EL (cell line): ENCODE measurements at places on chromosomes 13 and 19.

- DNase-seq: peak; percentile 93
Observed at GRCh38 chr19:46863818-46864629, 3.2 kb downstream of the ARHGAP35 start.

DNA sequence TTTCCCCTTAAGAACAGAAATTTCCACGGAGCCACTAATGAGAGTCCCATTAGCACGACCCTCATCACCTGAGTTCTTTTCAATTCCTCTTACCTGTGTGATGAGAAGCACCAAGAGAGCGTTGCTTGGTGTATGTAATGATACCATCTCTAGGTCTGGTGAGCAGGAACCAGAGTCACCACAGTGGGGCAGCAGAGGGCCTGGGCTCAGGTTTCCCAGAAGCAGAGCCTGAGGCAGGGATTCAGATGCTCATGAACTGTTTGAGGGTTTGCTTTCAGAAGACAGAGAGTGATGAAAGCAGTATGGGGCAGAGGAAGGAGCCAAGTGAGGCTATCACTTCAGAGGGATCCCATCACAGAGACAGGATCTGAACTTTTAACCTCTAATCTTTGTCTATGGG, 3.1 kb upstream of the PTPRH start:
- DNase-seq: no peak

DNA sequence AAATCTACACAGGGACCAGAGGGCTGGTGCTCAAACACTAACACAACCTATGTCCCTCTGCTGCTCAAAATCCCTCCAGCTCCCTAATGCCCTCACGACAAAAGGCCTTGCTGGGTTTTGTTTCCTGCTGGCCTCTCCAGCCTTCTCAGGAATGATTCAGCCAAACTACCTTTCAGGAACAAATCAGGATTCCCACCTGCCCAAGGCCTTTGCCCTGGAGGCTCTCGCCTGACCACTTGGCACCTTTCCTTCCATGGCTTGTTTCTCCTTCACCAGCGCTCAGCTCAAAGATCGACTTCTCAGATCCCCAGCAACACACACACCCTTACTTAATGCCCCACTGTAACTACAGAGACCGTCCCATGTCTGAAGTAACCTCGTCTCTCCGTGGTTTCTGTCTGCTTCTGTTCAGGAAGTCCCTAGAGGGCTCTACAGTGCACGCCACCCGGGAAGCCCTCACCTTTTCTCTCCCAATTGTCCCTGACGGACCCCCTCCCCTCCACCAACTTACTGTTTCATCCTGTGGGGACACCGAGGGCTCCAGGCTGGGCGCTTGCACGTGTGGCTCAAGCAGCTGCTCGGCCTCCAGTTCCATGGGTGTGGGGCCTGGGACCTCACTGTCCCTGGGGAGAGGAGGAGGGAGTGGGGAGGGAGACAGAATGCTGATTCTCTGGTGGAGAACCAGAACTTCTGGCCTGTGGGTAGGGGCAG, 3.2 kb upstream of the SIX5 start:
- no peak for DNase-seq

DNA sequence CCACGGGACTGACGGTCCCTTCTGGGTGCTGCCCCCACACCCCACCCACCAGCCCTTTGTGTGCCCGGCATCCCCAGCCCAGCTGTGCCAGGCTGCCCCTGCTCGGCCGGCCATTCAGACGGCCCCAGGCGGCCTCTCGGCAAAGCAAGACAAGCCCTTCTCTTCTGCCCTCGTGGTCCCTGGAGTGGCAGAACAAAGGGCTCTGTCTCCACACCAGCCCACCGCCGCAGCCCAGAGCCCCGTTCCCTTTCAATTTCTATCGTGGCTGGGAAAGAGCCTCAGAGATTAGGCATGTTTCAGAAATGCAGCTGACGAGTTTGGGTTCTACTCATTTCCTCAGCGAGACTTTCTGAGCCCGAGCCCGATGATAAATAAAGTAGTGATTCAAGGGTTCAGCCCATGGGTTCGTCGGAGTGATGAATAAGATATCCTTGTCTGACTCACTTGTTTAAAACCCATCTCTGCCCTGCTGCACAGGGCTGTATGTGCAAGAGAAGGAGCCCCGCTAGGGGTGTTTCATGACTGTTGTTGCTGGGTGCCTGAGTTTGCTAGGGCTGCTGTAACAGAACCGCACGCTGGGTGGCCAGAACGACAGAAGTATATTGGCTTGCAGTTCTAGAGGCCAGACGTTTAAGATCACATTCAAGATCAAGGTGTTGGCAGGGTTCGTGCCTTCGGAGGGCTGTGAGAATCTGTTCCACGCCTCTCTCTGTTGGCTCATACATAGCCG, 4.3 kb downstream of the MYO9B start:
- DNase-seq: peak; percentile 99

DNA sequence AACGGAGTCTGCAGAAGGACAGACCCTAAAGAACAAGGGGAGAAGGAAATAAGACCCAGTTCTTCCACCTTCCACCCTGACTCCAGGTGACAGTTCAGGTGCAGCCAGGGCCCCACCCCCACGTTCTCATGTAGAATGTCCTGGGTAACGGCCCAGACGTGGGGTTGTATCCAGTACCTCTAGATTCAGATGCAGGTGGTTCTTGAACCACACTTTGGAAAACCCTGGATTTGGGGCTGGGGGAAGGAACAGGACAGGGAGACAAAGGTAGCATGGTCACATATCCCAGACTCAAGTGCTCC, 2.2 kb downstream of the DMPK start:
- no peak for DNase-seq

DNA sequence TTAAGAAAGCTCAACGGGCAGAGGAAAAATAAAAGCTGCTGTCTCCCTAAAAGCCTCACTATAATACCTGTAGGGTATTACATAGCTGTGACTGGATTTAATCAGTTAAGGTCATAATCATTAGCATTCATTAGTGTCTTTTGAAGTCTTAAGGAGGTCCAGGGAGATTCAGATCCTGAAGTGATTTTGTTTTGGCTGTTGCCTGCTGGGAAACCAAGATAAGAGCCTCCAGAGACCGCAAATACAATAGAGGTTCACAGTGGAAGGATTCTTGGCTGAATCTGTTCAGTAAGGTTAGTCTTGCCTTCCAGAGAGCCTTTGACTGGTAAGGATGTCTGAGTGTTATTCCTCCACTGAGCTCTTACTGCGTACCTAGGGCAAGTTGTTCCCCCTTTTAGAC, 54.0 kb upstream of the TNFRSF19 start:
- DNase-seq: no peak

GRCh38 chr19:495402-496111, 729 bp upstream of the MADCAM1 start:
- peak; percentile 36 for DNase-seq

- DNase-seq: no peak
Observed at GRCh38 chr19:35403116-35403760, 32.4 kb downstream of the GPR42 start.

DNA sequence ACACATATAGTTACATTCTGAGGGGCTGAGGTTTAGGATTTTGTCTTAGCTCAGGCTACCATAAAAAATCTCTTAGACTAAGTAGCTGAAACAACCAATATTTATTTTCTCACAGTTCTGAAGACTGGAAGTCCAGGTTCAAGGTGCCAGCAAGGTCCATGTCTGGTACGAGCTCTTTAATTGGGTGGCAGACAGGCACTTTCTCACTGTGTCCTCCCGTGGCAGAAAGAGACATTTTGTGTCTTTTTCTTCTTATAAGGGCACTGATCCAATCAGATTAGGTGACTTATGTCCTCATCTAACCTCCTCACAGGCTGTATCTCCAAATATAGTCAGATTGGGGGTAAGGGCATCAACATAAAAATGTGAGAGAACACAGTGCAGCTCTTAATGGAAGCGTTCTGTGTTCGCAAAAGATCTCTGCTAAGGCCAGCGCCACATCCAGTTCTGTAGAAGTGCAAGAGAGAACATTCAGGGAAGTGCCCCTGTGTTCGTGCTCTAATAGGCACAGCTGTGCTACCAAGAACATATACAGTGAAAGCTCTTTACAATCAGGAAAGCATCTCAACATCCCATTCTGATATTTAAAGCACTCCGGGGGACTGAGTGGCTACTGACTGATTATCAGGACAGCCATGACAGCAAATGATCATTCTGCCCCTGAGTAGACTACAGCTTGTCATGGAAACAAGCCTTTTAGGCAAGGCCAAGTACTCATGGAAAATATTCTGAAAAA, 819.2 kb downstream of the LIG4 start:
- DNase-seq: no peak

DNA sequence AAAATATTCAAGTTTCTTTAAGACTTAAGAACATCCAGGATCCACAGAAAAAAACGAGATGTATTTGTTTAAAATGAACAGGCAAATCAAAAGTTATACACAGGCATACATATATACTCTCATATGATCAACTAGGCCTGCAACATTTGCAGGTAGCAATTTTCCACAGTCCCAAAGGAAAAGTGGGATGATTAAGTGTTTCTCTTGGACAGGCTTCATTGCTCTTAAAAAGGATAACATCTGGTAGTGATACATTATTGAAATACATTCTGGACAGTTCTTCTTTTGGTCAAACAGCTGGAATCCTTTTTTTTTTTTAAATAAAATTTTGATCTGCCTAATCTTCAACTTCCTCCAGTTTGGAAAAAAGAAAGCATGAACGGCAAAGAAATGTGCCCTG, 114.8 kb upstream of the TDRD3 start:
- DNase-seq: no peak

DNA sequence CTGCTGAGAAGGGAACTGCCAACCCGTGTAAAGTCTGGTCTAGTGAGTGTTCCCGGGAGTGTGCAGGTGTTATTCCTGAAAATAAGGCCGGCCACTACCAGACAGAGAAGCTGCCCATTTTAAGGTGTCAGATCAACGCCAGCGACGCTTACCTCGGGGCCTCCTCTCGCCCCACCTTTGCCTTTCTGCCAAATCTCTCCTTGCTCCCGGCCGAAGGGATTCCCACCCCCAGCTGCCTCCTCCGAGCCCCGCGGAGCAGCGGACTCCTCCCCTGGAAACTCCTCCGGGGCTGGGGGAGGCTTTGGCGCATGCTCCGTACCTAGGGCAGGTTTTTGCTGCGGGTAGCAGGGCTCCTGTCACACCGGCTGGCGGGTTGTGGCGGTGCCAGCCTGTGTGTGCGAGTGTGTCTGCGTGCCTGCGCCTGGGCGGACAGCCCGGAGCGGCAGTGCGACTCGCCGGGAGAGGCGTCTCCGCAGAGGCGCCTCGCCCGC, at the start of gene HS6ST3:
HS6ST3 (plus strand) TSS at position 359 of the 491 bp plus-strand sequence.
- peak; percentile 11 for DNase-seq

DNA sequence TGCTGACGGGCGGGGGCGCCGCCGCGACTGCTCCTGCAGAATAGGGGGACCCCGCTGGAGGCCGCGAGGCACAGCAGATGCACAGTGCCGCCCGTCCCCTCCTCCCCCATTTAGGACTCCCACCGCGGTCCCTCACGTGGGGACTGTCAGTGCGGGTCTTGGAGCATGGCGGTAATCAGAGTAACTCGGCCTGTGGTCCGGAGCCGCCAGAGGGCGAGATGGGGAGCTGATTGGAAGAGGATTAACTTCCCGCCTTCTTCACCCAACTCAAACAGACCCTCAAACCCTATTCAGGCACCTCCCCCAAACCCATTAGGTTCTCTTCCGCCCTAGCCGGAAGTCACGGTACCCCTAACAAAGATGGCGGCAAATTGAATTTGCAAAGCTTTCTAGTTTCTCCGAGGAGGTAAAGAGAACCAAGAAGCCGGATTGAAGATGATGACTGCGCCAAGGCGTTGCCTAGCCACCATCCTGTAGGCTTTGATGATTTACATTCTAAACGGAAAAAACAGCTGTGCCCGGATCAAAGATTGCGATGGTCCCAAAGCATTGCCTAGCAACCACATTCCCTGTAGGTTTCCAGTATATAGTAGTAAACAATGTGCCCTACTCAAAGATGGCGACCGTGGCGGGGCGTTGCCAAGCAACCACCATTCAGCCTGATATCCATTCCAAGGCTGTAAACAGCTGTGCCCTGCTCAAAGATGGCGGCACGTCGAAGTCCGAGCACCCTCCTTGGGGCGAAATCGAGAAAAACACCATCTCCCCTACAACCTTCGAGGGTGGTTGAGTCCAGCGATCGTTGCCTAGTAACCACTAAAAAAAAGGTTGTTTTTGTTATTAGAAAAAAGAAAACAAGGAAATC, at the start of gene FUZ:
FUZ (minus strand) TSS at position 296 of the 865 bp plus-strand sequence; CDS start at position 110, 186 bp downstream.
- peak; percentile 99 for DNase-seq

DNA sequence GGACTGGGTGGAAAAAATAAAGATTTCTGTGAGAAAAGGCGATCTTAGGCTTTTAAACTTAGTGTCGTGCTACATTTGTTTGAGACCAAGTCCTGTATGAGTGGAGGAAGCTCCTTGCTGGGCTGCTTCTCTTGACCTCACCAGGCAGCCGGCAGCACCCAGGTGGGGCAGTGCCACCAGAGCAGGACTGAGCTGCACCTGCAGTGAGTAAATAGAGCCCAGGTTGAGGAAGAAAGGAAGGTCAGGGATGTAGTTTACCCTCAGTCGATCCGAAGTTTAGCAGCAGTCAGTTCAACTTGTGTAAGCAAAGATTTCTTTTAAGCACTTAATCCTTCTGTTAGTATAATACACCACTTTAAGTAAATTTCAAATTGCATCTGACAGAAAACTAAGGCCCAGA, 13.6 kb downstream of the HNRNPM start:
- no peak for DNase-seq

DNA sequence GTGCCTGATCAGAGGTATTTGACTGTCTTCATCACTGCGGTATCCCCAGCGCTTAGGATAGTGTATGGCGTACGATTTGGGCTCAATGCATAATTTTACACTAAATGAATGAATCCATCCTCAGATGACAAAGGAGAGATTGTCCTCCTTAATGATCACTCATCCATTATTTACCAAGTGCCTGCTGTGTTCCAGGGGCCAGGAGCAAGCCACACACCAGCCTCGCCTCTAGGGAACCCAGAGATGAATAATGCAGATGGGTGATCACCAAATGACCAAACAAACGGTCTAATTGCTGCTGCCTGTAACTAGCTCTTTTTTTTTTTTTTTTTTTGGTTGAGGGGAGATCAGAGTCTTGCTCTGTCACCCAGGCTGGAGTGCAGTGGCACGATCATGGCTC, 5.9 kb upstream of the GPR32 start:
- DNase-seq: no peak

DNA sequence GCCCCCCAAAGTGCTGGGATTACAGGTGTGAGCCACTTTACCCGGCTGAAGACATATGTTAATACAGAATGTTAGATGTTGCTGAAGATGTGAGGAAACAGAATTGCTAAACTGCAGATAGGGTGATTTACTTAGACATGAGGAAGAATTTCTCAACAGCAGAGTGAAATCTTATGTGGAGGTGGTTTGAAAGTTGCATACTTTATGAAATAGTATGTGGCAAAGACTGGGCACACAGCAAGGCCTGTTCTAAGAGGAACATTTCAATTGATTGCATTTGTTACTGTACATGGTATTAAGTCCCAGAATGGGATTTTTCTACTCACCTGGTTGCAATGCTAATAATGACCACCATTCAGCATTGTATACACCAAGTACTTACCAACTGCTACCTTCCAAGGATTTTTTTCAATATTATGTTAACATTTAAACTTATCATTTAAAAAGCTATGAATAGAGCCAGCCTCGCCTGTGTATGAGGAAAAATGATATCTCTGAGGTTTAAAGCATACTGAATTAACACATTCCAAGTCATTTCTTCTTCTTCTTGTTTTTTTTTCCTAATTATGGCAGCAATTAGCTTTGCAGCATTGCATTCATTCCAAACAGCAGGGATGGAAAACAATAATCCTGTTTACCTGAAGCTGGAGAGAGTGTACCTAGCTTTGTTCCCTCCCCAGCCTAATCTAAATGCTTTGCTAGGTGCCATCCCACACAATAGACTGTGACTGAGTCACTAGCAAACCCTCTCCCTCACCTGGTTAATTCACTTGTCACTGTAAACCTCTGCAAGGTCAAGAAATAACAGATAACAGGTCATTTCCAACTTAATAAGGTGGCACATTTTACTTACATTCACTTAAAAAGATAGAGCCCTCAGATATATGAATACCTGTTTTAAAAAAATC, 19.4 kb upstream of the KLF5 start:
- no peak for DNase-seq
